ENCODE measurements at places on chromosomes 1 and 21. TPM values are rescaled to one million over a fixed set of nuclear protein-coding genes. Genes with fewer than 3 reads are reported as not detected.

DNA sequence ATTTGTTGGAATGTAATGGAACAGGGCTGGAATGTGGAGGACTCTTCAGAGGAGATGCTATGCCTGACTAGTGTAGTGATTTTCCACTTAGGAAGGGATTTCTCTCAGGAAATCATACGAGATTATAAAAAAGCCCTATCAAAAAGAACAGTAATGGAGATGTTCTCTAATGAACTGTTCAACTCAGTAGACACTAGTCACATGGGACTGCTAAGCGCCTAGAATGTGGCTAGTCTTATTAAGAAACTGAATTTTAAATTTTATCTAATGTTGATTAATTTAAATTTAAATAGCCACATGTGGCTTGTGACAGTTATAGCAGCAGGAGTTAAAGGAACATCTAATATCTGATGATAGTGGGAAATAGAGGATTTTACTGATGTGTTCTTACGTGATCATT is 94.0 kb downstream of the SLC35F3 start:
- H3K36me3 ChIP-seq = no peaks in the 10 kb centered on the region
- H3K4me1 ChIP-seq = no peaks in the 10 kb centered on the region
- no peak overlapping the region for H3K27ac ChIP-seq
- no peak for DNase-seq
- no peak overlapping the region for H3K4me3 ChIP-seq

DNA sequence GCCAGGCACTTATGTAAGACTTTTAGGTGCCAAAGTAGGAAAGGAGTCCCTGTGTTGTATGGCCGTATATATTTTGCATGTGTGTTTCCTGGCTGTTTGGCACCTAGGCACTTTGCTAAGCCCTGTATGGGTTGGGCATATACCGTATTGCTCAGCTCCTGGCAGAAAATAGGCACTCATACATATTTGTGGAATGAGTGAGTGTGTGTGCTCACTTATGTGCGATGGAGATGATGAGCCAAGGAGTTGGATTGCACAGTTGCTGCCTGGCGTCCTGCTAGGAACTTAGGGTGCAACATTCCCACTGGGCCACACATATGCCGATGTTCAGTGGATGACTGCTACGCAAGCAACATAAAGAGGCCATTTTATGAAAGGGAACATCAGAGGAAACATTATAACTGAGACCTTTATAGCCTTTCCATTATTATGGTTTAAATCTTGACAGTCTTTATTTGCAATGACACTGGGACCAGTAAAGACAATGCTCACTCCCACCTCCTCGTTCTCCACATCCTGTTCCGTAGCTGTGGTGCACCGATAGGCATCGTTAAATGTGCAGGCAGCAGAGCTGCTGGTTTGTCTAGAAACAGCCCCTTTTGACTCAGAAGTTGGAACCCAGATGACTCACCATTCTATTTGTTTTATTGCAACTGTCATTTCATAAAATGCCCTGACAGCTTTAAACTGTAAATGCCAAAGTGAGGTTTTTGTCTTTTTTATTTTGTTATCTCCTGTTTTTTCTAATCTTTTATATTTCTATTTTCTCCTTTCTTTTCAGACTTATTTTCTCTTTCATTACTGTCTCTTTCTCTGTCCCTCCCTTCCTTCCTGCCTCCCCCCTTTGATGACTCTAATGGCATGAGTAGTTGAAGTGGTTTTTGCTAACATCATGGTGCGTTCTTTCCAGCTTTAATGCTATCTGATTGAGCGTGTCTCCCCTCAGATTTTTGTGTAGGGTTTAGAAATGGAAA is 36.1 kb downstream of the PEX14 start:
- no peak overlapping the region for H3K27ac ChIP-seq
- H3K27me3 ChIP-seq = no peaks in the 10 kb centered on the region
- DNase-seq = no peak
- H3K36me3 ChIP-seq = no peaks in the 10 kb centered on the region
- no peaks in the 10 kb centered on the region for H3K4me1 ChIP-seq

DNA sequence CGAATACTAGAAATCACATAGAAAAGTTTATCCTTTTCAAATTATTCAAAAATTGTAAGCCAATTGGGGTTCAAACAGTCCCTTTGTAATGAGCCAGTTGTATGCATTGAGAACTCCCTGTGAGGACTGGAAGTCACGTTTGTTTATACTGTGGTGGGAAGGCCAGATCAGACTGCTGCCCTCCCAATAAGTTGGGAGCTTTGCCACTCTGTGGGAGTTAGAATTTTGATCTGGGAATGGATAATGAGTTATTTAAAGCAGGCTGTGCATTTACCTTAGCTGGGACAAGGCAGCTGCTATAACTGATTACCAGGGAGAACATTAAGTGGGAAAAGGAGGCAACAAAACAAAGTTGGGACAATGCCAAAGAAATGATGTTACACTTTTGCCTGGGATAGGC is 178.8 kb downstream of the SDCCAG8 start:
- no peaks in the 10 kb centered on the region for H3K4me1 ChIP-seq
- no peaks in the 10 kb centered on the region for H3K27me3 ChIP-seq
- H3K27ac ChIP-seq = no peak overlapping the region
- DNase-seq = no peak

DNA sequence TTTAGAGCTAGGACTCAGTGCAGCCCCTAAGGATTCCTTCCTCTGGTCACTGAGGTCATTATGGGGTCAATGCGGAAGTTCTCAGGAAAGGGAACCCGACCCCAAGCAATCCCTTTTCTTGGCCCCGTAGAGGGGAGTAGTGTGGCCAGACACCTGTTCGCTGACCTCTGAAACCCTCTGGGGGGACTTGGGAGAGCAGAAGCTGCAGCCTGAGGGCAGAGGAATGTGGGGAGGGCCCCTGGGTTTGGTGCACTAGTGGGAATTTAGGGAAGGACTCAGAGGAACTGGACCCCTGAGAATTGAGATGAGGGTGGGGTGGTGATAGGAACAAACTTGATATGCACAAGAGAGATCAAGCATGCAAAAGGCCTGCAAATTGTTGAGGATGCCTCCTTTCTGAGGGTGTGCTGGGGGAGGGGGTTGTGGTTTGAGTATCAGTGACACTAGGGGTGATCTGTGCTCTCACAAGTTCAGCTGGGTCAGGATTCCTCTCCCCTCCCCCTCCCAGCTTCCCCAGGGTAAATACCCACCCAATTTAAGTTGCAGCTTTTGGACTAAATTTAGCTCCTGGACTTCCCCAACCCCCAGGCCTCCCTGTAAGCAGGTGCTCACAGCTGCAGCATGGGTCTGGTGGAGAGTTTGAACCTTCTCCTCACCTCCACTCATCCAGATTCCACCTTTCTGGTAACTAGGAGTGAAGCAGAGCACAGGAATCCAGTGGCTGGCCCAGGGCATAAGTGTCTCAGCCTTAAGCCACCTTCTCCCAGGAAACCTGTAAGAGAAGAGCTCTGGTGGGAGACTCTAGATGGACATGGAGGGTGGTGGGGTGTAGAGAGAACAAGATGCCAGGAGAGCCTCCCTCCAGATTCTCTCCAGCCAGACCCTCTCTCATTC is 13.5 kb downstream of the ADAMTSL4 start:
- peak overlapping the region; percentile 85 for H3K4me3 ChIP-seq
- H3K27me3 ChIP-seq = no peaks in the 10 kb centered on the region
- H3K27ac ChIP-seq = peak overlapping the region; percentile 100
- peaks cover 57% of the 10 kb centered on the region for H3K4me1 ChIP-seq
- DNase-seq = no peak

DNA sequence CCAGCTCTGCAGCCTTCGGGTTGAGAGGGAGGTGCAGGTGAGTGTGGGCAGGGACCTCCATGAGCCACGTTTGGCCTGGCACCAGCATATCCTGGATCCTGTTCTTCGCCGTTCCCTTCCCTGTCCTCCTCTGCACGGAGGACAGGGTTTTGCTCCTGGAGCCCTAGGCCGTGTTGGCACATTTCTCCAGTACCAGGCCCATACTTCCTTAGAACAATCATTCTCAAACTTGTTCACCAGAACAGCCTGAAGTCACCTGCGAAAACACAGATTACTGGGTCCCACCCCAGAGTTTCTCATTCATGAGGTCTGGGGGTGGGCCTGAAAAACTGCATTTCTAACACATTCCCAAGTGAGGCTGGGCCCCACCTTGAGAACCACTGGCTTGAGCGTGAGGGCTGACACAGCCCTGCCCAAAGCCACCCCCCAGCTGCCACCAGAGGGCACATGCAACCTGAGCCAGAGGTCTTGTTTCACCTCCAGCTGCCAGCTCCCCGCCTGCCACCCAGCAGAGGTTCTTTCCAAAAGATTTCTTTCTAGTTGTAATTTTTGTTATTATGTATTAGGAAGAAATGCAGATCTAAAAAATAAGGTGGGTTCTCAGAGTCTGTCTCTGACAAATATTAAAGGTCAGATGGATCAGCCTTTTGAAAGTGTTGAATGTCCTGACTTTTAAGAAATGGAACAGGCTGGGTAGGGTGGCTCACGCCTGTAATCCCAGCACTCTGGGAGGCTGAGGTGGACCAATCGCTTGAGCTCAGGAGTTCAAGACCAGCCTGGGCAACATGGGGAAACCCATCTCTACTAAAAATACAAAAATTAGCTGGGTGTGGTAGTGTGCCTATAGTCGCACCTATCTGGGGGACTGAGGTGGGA is 39.6 kb upstream of the LDLRAP1 start:
- no peak overlapping the region for H3K4me3 ChIP-seq
- no peaks in the 10 kb centered on the region for H3K27me3 ChIP-seq
- H3K4me1 ChIP-seq = no peaks in the 10 kb centered on the region
- H3K27ac ChIP-seq = no peak overlapping the region
- peak; percentile 68 for DNase-seq

The DISP3 gene
- total RNA-seq = 0.19 TPM

The NKAIN1 gene
- 0.19 TPM for total RNA-seq

All from kidney (tissue), 22 donors.